ENCODE measurements at places on chromosomes 5 and 9.

GRCh38 chr5:172403817-172404216 lies 50.5 kb downstream of the SH3PXD2B start:
- DNase-seq, result no peak

GRCh38 chr9:6829536-6829935 lies 71.8 kb downstream of the KDM4C start:
- no peak for DNase-seq

- no peak for DNase-seq
Measured at GRCh38 chr5:116394186-116394867, 180.3 kb downstream of the SEMA6A start.

GRCh38 chr5:143605403-143606005 lies 202.0 kb upstream of the NR3C1 start:
- peak; percentile 67 for DNase-seq

- DNase-seq, result no peak
Measured at GRCh38 chr9:135478829-135479468, 633 bp upstream of the PPP1R26 start.

- DNase-seq, result no peak
Measured at GRCh38 chr5:58764199-58764598, 181.3 kb downstream of the RAB3C start.

DNA sequence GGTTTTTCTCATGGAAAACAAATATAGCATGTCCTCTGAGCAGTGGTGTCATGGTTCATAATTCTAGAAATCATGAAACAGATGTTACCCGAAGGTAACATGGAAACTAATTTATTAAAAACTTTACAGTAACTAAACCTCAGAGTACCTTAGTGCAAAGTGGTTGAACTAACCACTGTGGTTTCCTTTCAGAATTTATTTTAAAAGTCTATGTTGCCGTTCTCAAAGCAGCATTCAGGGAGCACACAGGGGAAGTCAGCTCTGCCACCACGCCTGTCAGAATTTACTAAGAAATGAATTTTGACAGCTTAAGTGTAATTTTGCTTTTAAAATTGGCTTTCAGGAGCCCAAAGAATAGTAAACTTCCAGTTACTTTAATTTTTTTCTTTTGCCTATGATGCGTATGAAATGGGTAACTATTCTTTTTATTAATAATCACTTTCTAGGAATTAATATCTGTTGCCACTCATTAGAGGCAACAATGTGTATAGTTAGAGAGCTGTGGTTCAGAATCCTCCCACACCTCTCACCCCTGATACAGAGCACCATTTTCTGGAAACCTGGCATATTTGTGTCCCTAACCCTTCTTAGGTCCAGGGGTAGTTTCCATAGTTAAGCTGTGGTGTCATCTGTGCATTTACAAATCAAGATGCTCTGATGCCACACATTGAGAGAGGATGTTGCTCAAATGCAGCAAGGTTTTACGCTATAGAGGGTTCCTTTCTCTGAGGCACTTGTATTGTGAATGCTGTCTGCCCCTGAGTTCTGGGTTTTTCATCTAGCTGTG lies 202.6 kb downstream of the ZSWIM6 start:
- peak; percentile 10 for DNase-seq

- DNase-seq, result no peak
Measured at GRCh38 chr9:34503406-34503805, 19.4 kb downstream of the ENHO start.

- DNase-seq, result no peak
Measured at GRCh38 chr5:72455476-72455875, 51.7 kb downstream of the ZNF366 start.

- no peak for DNase-seq
Measured at GRCh38 chr5:148297731-148298130, 14.5 kb upstream of the SPINK7 start.

- no peak for DNase-seq
Measured at GRCh38 chr9:127113191-127113972, 9.1 kb downstream of the ANGPTL2 start.

DNA sequence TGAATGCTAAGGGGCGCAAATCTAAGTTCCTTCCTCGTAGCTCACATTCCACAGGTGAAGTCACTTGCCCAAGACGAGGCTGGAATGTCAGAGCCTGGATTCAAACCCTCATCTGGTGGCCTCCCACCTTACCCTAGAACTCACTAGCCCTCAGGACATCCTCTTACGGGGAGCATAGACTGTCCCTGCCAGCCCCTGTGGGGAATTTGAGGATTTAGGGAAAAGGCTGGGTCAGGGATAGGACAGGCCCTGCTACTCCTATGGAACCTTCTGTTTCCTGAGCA lies 45.0 kb downstream of the IRF1 start:
- no peak for DNase-seq

GRCh38 chr5:141420855-141421488 lies at the start of gene PCDHGA11:
Gene PCDHGA11 (plus strand): TSS chr5:141421051. CDS start chr5:141421228, 177 bp downstream.
- DNase-seq, result peak; percentile 33

- DNase-seq, result no peak
Measured at GRCh38 chr9:7097785-7098752, 340.3 kb downstream of the KDM4C start.

- no peak for DNase-seq
Measured at GRCh38 chr5:82100303-82101077, 128.7 kb downstream of the ATG10 start.

- no peak for DNase-seq
Measured at GRCh38 chr9:107284636-107285035, 1.6 kb downstream of the RAD23B start.

DNA sequence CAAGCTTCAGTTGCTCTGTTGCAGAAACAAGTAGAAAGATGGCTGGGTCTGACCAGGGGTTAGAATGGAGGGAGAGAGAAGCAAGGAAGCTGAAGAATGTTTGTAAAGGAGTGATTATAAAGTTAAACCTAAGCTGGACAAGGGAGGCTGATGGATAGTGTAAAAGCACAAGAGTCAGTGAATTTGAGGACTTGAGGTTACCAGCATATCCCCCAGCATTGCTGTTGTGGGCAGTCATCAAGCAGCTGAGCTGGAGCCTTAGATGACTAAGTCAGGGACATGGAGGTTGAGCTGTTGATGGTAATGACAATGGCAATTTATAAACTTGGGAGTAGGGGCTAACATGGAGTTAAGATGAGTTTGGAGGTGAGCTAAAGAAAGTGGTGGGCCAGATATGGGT lies 131.5 kb downstream of the ERCC6L2 start:
- no peak for DNase-seq

DNA sequence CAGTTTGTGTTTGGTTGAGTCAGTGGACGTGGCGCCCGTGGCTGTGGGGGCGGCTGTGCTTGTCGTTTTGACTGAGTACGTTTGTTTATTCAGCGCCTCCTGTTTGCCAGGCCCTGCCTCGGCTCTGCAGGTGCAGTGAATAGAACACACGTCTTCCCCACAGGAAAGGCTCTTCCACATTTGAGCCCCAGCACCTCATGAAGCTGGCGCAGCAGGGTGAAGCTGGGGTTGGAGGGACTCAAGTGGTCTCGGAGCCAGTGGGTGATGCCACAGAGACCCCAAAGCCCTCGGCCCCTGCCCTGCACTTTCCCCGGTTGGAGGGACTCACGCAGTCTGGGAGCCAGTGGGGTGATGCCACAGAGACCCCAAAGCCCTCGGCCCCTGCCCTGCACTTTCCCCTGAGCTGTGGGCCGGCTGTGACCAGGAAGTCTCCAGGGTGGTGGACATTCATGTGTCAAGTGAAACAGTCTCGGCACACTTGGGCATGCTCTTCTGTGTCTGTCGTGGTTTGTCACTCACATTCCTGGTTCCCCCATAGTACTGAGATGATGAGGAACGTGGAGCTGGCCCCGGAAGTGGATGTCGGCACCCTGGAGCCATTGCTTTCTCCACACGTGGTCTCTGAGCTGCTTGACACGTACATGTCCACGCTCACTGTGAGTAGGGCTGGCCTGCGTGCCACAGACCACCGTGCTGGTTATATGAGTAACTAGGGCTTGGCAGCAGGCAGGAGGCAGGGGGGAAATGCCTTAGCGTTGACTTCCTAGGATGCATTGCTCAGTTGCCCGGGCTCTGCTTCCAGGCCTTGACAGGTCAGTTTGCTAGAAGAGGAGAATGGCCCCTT lies 13.6 kb downstream of the EXOC3 start:
- no peak for DNase-seq

DNA sequence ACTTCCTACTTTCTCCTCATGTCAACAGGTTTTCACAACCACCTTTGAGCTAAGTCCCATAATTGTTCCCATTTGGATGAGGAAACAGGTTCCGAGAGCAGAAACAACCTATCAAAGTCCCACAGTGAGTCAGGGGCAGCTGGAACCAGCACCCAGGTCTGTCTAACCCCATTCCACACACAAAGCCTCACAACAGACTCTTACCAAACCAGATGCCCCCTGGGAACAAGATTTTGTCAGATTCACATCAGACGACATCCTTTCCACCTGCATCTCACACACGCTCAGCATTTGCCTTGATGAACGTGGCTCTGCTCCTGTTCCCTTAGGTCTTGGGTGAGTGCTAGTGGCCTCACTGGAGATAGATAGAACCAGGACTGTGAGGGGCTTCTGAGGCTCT lies 17.0 kb downstream of the SWI5 start:
- no peak for DNase-seq

DNA sequence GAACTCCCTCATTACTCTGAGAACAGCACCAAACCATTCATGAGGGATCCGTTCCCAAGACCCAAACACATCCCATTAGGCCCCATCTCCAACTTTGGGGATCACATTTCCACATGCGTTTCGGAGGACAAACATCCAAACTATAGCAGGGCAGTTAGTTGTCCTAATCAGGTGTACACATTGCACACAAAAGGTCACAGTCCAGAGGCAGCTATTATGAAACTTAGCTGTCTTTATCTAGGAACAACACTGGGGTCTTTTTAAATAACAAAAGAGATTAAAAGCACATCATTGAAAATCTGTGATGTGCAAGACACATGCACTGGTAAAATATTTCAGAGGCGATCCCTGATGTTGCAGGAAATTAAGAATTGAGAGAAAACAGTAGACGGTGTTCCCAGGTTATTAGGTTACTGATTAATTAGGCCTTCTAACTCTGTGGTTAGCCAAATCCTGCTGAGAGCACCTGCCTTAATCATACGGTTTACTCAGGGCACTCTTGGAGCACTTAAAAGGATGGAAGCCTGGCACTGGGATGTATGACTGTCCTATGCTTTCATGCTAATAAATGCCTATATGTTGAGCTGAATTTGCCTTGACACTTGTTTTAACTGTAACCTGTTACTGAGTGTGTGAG lies 1574.5 kb upstream of the WWC1 start:
- no peak for DNase-seq

DNA sequence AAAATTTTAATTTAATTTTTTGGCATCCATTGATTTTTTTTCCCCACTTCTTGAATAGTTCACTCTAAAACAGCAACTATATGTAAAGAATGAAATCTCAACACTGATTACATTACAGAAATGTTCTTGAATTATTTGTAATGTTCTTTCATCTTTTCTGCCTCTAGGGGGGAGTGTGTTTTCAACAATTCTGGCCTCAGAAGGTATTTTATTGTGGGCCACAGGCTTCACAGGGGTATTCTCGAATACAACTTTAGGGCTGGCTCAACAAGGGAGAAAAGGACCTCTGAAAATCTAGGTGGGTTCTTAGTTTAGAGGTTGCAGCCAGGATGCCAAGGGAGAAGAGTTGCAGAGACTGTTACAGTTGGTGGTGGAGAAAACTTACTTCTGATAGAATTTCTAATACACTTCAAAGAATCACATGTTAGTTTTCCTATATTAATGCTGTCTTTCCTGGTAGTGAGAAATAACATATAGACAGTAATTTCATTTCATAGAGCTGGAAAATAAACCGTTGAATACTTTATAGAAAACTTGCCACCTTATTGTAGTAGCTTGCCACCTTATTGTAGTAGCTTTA lies 3.6 kb upstream of the NPR3 start:
- no peak for DNase-seq

- no peak for DNase-seq
Measured at GRCh38 chr5:97355775-97356174, 172.7 kb upstream of the RIOK2 start.

DNA sequence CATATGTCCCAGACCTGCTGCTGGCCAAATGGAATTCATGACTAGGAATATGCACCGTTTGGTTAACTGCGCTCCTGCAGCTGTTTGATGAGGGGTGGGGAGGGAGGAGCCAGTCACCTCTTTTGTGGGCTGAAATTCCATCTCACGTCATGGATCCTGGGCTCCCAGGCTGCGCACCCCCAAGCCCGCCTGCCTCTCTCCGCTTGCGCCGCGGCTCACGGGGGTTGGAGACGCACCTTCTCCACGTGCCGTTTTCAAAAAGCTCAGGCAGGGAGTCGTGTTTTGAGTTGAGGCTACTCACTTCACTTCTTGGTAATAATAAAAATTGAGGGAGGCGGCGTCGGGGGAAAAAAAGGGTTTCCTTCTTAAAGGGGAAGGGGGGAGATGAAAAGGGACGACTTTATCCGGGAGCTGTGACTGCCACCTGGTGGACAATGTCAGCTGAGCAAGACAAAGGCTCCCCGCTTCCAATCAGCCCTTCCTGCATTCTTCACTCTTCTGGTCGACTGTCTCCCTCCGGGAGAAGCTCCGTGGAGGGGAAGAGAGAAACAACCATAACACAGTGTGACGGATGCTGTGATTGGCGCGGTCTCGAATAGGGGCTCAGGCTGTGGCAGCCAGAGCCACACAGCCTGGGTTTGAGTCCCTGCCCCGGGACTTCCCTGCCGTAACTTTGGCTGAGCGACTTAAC lies 15.9 kb upstream of the C5orf47 start:
- peak; percentile 53 for DNase-seq

DNA sequence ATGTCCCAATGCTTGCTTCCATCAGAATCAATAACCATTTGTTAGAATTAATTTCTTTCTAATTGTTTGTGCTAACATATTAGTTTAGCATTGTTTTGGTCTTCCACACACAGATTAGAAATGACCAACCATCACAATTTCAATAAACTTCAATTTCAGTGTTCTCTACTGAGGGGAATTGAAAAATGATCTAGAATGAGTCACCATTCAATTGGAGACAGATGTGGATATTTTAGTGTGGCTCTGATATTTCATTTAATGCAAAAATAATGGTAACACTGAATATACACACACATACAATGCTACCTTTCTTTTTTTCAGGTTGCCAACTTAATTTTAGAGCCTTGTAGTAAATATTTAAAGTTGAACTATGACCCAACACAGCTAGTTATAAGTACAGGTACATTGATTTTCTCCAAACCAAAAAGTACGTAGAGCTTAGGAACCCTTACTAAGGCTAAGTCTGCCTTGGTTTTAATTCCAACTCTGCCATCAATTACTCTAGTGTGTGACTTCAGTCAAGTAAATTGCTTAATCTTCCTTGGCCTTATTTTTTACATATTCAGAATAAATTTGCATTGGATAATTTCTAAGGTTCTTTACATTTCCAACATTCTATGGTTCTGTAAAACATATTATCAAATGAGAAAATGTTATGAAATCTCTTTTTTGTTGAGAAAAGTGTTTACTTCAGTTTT lies 143.9 kb downstream of the DMRTA1 start:
- no peak for DNase-seq

DNA sequence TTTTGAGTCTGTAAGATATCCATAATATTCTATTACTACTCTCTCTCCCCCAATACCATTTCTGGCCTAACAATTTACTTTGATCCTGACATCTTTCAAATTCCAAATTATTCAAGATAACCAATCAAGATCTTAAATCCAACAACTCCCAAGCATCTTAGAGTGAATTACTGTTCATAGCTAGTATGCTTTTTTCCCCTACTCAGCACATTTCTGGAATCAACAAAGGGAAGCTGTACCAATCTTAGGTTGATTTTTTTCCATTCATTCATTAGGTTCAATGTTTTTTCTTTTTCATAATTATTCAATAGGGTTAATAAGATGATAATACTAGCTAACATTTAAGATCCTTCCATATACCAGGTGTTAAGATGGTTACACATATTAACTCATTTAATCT lies 50.3 kb upstream of the MTMR12 start:
- DNase-seq, result no peak

GRCh38 chr9:38687992-38688391 lies 31.9 kb downstream of the FAM240B start:
- DNase-seq, result no peak

GRCh38 chr9:98732801-98733200 lies 24.1 kb upstream of the GABBR2 start:
- no peak for DNase-seq

Data from T-helper 2 cell treated with Interferon-gamma antibody and Interleukin-4, amounts not matched to agents 5 μg/mL and 100 μg/mL, for 36 hours (primary cell).